ENCODE measurements at places on chromosomes 3 and 15.
A peak's percentile ranks its signal among the peaks of the same experiment; 100 is the strongest.

GRCh38 chr3:124985349-124985748 lies 50.8 kb upstream of the MUC13 start:
- DNase-seq, result no peak

DNA sequence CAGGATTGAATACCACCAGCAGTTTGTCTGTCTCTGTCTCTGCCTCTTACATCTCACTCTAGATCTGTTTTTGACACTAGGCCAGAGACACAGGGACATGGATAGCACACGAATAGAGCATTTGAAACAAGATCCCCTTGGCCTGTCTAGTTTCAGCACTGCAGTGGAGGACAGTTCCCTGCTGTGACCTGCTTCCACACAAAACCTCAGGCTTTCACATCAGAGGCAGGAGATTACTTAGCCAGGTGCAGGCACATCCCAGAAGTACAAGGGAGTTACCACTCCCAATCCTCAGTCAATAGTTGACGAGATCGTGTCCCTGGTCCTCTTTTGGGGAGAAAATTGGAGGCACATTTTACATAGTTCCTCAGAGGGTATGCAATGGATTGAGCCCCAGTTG lies 34.0 kb upstream of the CCK start:
- no peak for DNase-seq

DNA sequence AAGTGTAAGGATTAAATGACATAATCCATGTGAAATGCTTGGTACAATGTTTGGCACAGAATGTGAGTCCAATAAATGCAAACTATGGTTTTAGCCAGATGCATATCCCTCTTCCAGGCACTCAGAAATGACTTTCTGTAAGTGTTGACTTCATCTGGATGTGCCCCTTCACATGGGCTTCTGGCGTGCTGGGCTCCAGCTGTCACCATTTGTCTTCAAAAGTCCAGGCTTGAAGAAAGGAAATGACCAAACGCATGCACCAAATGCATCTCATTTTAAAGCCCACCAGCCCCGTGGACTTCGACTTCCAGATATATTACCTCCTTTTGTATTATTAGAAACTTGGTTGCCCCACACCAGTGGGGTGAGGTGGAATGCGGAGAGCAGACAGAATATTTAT lies 23.7 kb downstream of the CRYGS start:
- no peak for DNase-seq

DNA sequence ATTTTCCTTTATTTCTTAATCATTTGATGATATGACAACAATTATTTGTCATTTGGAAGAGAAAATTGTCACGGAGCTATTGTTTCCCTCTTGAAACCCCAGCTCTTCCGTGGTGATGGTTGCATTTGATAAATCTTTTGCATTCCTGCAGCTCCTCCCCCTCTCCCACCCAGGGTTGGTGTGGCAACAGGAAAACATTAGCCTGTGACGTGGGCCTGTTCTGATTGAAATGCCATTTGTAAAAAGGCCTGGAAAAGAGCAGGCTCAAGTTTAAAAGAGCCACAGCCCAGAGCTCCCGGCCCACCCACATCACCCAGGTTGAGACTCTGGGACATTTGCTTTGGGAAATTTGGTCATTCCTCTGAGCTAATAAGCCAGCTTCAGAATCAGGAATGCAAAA lies 282.5 kb downstream of the RPLP1 start:
- DNase-seq, result no peak

DNA sequence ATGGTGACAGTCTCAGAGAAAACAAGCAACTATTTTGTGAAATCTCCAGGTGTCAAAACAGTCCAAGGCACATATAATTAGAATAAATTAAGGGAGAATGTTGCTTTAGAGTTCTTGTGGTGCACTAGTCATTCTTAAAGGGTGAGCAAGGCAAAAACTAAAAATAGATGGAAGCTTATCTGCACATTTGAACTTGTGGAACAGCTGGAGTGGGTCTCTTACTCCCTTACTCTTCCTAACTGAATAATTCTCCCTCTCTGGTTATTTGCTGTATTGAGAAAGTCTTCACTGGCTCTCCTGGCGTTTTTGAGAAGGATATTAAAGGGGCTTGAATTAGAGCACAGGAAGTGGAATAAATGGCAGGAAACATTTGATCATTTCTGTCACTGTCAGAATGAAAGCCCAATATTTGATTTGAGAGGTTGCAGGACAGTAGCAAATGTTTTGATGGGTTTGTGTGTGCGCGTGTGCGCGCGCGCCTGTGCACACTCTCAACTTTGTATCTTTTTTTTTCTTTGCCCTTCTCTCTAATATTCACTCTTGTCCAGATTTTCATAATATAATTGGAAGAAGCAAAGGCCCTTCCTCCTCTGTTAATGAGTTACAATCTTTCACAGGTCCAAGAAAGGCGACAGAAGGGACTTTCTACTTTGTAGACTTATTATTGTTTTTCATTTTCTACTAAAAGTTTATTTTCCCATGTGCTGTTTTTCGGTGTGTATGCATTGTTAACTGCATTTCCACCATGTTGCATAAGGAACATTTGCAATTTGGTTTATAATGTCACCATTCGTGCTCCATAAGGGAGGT lies 40.9 kb downstream of the AKAP13 start:
- no peak for DNase-seq

DNA sequence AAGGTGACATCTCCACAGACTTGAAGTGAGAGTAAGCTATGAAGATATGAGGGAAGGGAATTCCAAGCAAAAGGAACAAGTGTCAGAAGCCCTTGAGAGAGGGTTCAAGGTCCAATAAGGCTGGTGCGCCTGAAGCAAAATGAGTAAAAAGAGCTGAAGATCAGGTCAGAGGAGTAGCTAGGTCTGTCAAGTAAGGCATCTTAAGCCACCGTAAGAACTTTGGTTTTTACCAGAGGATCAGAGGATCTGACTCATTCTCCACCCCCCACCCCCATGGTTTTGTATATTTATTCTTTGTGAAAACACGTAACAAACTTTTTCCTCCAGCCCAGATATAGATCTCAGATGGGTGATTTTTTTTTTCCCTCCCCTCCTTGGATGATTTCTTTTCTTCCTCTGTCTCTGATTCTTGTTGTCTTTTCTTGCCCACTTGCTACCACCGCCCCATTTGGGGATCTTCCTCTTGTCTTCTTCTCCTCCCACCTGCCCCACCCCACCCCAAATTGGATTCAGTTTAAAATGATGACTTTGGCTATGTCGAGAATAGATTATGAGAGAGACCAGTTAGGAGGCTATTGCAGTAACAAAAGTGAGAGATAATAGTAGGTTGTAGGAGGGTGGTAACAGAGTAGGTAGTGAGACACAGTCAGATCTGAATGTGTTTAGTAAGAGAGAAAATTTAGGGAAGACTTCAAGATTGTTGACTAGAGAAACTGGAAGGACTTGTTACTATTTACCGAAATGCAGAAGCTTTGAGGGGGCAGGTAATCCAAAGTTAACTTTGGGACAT lies 6.1 kb downstream of the TRMT10C start:
- peak; percentile 40 for DNase-seq

GRCh38 chr3:134535186-134535970 lies 49.5 kb downstream of the CEP63 start:
- DNase-seq, result no peak

DNA sequence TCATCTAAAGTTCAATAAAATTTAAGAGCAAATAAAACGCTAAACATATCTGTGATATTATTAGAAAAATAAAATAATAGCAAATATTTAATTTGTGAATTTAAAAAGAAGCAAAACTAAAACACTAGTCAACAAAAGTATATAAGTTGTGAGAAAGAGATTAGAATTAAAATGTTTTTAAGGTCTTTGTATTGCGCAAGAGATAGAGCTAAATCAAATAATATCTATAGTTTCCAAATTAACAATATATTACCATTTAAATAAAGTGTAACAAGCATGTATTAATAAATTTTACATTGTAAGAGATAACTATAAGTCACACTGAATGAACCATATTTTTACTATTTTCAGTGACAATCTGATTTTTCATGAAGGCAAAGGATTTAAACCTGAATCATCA lies 74.2 kb downstream of the PLSCR2 start:
- DNase-seq, result no peak

- no peak for DNase-seq
Measured at GRCh38 chr3:177807150-177807875, 610.0 kb upstream of the TBL1XR1 start.

DNA sequence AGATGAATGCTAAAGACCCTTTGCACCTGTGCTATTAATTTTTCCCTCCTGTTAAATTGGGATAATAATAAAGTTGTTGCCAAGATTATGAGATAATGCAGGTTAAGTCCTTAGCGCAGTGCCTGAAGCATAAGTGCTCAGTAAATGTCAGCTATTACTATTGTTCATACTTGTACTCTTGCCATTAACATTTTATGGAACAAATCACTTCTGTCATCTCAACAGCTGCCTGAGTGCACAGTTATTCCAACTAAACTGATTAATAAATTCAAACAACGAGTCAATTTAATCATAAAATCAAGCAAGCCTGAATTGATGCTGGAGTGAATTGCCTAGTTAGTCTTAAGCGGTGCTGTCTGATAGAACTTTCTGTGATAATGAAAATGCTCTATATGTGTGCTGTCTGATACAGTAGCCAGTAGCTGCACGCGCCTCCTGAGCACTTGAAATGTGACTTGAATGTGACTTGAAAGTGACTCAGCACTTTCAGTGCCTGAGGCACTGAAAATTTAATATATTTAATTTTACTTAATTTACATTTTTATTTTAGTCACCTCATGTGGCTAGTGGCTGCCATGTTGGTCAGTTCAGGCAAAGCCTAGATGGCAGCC lies 198.7 kb upstream of the PFN2 start:
- no peak for DNase-seq

- DNase-seq, result no peak
Measured at GRCh38 chr3:65806600-65806999, 232.1 kb downstream of the MAGI1 start.

DNA sequence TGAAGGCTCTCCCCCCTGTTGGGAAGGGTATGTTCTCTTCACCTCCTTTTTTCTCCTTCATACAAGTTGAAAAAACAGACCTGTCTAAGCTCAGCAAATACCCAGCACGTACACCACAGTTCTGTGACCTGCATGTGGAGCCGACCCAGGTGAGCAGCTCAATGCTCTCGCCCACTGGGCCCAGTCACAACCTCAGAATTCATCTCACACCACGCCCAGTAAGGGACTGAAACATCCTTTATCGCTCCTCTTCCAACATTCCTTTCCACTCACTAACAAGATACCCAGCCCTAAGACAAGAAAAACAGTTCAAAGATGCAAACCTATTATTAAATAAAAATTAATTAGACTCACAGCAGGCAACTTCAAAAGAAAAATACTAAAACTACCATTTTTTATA lies 68.9 kb downstream of the FOXP1 start:
- DNase-seq, result no peak

GRCh38 chr15:74449643-74450205 lies 11.2 kb downstream of the UBL7 start:
- no peak for DNase-seq

- no peak for DNase-seq
Measured at GRCh38 chr3:63809607-63810006, 9.5 kb upstream of the C3orf49 start.

GRCh38 chr3:52481819-52482521 lies 13.2 kb upstream of the STAB1 start:
- peak; percentile 12 for DNase-seq

GRCh38 chr3:5210926-5211325 lies 23.4 kb downstream of the EDEM1 start:
- DNase-seq, result no peak

GRCh38 chr15:26038693-26039092 lies 175.6 kb upstream of the ATP10A start:
- no peak for DNase-seq

DNA sequence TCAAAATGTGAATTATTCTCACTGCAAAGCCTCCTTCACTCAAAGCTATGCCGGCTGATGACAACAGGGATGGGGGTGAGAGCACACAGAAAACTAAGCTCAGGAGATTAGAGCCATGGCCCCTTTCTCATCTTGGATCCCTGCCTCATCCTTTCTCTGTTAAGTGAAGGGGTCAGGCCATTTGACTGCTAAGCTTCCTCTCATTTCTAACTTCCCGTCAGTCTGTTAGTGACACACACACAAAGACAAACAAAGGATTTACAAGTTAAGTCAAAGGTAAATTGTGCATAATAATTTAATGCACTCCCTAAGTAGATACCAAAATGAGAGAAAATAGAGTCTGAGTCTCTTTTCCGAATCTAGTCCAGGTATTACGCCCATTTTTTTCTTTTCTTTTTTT lies 1.2 kb downstream of the SS18L2 start:
- no peak for DNase-seq

- DNase-seq, result no peak
Measured at GRCh38 chr15:35755237-35755802, 209.4 kb upstream of the DPH6 start.

- DNase-seq, result no peak
Measured at GRCh38 chr3:191393146-191393545, 62.8 kb upstream of the UTS2B start.

DNA sequence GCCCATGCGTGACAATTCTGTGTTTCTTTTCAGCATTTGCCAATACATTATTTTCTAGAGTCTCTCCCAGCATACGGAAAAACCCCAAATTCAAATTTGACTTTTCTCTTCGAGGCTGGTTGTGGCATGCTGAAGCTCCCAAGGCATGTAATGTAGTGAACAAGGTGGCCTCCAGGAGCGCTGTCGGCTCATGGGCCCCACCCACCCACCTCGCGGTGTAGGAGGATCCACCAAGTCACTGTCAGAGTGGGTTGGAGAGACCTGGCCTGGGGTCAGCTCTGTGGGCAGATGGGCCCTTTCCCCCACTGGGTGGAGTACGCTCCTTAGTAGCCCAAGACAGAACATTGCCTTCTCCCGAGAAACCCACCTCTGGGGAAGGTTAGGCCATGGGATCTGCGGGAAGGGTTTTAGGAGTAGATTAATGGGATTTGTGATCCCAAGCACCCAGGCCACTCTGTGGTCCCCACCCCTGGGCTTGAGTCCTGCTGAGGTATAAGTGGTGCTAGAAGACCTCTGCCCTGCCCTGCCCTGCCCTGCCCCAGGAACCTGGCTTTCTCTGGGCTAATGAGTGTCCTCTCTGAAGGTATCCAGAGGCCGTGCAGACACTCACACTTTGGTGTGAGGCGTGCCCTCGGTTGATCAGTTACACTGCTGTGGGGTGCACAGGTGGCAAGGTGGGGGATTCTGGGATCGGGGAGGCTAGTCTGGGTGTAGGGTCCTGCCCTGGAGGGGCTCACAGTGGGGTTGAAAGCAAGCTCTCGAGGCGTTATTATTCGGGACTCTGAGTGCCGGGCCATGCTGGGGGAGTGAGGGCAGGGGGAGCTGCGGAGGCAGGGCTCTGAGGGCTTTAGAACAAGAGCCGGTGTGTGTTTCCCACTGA lies 97.9 kb downstream of the APBA2 start:
- no peak for DNase-seq

DNA sequence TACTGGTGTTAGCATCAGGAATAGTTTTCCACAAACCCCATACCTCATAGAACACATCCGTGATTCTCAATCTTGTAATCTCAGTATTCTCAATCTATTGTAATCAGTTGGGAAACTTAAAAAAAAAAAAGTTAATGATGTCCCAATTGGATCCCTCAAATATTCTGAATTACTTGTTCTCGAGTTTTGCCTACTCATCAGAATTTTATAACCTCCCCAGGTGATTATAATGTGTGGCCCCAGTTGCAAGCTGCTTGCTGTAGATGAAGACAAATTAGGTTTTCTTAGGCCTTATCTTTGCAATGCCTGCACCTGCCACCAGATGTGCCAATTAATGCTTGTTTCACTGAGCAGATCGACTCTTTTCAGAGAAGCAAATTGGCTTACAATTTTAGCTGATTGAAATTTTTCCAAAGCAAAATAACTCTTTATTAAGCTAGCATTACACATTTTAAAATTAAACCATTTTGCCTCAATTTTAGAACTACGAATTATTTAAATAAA lies 19.0 kb upstream of the DIPK2A start:
- DNase-seq, result no peak

GRCh38 chr3:151283907-151284461 lies 5.6 kb upstream of the P2RY14 start:
- peak; percentile 14 for DNase-seq
